ENCODE measurements at places on chromosomes 2 and 18.

- DNase-seq = no peak
Observed at GRCh38 chr2:203016716-203017115, 2.0 kb downstream of the NBEAL1 start.

- no peak for DNase-seq
Observed at GRCh38 chr2:144654523-144654922, 134.6 kb upstream of the ZEB2 start.

DNA sequence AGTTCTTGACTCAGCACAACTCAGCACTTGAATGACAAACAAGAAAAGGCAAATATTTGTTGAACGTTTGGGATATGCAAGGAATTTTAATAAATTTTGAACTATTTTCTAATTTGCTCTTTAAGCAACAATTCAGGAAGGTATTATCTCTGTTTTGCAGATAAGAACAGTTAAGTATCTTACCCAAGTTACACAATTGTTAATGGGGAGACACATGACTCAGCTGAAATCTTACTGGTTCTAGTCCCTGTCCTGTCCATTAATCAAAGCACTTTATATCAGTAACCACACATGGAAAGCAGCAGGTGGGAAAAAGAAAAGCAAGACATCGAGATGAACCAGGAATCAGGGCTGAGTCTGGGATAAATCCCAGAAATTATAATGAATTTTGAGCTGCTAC lies 493.9 kb upstream of the PIK3C3 start:
- no peak for DNase-seq

GRCh38 chr2:9699139-9700108 lies 68.6 kb upstream of the YWHAQ start:
- peak; percentile 53 for DNase-seq

GRCh38 chr2:181788897-181789555 lies 102.5 kb upstream of the ITPRID2 start:
- no peak for DNase-seq

DNA sequence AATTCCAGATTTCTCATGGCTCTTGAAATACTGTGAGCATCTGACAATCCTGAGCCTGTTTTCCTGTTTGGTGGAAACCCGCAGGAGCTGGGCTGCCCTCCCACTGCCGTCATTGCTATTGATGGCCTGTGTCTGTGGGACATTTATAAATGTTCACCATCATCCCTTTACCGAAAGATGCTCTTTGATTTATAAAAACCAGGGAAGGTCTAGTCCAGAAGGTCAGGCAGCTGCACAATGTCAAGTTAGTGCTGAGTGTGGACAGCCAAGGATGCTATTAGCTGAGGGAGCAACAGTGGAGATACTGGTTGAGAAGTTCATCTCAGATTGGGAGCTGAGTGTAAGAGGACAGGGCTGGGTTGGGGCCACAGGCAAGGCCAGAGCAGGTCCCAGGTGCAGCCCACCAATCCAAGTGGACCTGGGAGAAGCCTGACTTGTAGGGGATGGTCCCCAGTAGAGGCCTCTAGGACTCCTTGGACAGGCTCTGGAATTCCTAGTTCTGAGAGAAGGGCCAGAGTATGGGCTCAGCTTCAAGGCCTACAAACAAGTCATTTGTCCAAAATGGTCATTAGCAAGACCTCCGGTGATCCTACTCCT lies 55.1 kb downstream of the COPS8 start:
- no peak for DNase-seq

- no peak for DNase-seq
Observed at GRCh38 chr2:85435220-85435958, 16.9 kb downstream of the SH2D6 start.

DNA sequence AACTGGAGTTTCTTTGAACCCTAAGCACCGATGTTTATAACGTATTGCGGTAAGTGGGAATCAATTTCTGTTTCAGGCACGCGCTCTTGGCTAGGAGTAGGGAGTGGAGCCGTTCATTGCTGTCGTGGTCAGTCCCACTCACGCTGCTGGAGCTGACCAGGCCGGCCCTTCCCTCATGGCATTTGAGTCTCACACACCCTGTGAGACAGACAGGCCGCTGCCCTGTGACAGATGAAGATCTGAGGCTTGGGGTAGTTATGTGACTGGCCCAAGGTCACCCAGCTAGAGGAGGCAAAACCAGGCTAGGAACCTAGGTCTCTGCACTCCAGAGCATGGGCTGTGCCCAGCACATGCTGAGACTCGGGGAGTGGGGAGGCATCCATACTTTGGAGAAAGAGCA lies 2.9 kb upstream of the CIDEA start:
- no peak for DNase-seq

- no peak for DNase-seq
Observed at GRCh38 chr2:142422769-142423168, 292.0 kb upstream of the LRP1B start.

DNA sequence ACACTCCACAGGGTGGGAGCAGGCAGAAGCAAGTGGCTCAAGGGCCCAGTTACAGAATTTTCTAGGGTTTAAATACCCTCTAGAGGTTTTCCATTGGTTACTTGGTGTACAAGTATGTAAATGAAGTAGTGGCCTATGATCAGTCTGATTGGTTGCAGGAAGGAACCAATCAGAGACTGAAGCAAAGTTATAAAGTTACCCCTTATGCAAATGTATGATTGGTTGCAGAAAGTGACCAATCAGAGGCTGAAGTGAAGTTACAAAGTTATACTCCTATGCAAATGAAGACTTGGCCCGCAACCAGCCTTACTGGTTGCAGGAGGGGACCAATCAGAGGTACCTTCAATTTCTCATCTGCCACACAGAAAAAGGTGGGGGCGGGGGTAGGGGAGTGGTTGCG lies 154.6 kb downstream of the INO80D start:
- DNase-seq = no peak

DNA sequence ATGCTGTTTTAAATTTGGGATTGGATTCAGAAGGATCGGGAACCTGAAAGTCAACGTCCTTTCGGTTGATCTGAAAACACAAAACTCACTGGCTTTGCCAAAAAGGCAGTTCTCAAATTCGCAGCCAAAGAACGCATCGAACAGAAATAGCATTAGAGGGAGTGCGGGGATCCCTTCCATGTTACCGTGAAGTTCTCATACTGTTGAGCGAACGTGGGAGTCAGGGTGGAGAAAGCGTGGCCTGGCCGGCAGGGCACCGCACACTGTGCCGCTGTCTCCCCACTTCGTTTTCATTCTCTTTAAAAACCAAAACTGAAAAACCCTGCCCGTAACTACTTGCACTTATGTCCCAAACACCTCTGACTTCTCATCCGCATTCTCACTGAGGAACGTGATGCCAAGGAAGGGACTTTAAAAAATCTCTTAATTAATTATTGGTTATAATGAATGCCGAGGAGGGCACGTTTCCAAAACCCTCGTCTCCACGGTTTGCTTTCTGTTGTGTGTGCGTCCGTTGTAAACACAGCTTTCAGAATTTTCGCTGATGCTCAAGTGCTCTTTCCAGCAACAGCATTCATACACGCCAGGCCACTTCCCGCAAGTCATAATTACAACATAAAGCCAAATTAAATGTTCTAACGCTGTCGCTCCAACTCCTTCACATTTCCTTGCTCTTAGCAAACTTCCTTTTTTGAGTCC lies 60.9 kb upstream of the TWIST2 start:
- no peak for DNase-seq

- DNase-seq = no peak
Observed at GRCh38 chr2:29241955-29242565, 126.8 kb downstream of the CLIP4 start.

- DNase-seq = no peak
Observed at GRCh38 chr18:62347089-62347506, 22.0 kb downstream of the TNFRSF11A start.

GRCh38 chr2:47238638-47239037 lies 83.5 kb upstream of the STPG4 start:
- no peak for DNase-seq

DNA sequence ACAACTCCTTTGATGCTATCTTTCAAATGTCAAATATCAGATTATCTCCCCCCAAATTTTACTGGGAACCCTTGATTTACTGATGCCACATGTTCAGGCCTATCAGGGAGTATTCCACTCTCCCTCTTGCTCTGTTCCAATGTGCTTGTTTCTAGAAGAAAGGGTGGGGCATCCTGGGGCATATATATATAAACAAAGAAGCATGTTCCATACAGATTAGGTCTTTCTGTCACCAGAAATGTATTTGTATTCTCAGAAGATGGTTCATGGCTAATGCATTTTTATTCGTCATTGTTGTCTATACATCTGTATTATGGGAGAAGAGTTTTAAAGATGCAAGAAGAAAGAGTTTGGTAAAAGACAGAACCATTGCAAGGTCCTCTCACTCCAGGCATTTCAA lies 24.9 kb downstream of the EN1 start:
- DNase-seq = no peak

DNA sequence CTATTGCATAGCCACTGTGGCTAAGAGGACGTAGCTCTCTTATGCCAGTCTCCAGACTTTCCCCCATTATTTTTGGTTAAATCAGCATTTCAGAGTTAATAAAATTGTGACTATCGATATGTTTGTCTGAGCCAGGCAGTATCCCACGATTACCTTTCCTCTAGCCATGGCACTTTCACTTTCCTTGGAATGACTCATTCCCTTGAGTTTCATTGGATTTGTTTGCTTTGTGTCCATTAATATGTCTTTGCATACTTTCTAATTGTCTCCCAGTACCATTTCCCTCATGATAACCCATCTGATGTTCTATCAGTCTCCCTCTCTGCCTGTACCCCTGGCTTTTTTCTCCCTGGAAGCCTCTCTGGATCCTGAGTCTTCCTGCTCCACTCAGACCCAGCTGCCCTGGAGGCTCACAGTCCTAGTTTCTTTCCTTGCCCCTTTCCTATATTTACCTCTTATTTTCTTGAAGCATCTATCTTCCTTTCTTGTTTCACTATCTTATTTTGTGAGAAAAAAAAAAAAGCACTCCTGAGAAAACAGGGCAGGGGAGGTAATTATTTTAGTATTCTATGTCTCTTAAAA lies 126.1 kb downstream of the MTX2 start:
- no peak for DNase-seq

DNA sequence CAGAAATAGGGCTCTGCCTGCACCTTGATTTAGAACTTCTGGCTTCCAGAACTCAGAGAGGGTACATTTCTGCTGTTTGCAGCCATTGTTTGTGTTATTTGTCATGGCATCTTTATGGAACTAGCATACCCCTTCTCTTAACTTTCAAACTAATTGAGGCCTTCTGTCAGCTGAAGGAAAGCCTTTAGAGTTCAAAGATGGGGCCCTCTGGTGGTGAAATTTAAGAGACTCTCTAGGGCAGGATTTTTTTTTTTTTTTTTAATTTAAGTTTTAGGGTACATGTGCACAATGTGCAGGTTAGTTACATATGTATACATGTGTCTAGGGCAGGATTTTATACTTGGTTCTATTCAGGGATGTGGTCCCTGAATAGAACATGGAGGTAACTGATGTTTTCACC lies 260.6 kb upstream of the LINC00305 start:
- DNase-seq = no peak

- DNase-seq = no peak
Observed at GRCh38 chr18:57561728-57562423, 24.6 kb downstream of the FECH start.

DNA sequence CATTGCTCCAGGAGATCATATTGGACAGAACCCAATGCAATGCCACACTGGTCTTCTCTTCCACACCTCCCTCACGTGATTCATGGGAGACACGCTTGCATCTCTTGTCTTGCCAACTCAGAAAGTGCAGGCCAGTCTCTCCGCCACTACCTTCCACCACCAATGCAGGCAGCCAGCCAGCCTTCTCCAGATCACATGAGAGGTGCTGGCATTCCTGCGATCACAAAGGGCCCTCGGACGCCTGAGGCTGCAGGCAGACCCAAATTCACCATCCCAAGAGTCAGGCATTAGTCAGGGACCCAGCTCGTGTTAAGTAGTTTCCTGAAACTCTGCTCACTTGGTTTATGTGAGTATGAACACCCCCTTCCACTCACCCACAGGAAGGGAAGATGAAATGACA lies 437.0 kb upstream of the ETAA1 start:
- no peak for DNase-seq
